ENCODE measurements at places on chromosomes 4 and X. TPM values are rescaled to one million over a fixed set of nuclear protein-coding genes. Genes with fewer than 3 reads are reported as not detected.

The C4orf50 gene
- 0.02 TPM for total RNA-seq

DNA sequence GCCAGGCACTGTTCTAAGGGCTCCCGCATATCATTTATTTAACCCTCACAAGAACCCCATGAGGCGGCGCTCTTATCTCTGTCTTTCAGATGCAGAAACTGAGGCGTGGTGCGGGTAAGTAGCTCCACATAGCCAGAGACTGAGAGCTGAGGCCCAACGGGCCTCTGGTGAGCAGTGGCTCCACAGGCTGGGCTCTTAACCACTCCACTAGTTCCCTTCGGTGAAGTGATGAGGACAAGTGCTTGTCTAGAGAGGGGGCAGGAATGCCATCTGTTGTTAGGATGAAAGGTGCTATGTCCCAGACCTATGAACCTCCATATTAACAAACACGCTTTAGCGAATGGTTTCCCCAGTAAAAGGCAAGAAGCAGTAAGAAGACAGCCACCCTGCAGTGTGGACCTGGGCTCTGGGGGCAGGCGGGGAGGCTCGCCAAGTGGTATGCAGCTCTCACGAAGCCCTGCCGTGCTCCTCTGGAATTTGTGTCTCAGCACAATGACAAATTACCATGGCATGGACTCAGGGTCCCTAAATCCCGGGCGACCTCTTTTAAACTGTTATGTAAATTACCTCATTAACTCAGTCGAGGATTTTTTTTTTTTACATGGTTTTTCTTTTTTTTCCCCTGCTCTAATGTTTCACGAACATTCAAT lies 20.9 kb upstream of the S100G start:
- peak overlapping the region; percentile 9 for H3K27ac ChIP-seq
- H3K36me3 ChIP-seq = peaks cover 16% of the 10 kb centered on the region
- no peaks in the 10 kb centered on the region for H3K27me3 ChIP-seq
- no peak overlapping the region for H3K4me3 ChIP-seq
- peaks cover 20% of the 10 kb centered on the region for H3K4me1 ChIP-seq

The UCP1 gene
- not detected for total RNA-seq

DNA sequence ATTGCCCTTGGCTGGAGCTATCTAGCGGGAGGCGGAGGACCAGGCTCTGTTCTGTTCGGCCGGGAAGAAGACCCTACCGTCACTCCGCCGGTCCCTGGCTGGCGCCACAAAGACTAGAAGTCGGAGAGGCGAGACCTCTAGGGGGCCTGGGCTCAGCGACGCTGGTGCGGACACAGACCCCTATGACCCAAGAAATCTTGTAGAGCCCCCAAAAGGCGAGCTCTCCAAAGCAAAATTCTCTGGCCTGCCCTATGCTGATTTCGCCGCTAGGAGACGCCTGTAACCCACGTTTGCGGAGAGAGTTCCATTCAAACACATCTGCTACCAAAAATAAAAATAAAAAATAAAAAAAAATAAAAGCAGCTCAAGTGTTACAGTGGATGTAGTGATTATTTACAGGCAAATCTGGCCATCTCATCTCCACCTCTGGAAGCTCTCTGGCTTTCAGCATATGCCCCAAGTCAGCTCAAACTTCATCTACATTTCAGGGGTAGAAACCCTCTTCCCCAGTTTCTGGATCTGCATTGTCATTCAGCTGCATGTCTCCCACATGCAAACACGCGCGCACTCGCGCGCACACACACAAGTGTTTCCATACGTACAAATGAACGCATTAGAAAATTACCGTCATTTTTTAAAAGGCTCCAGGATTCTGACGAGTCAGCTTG lies 2.4 kb upstream of the PCDH10 start:
- no peaks in the 10 kb centered on the region for H3K36me3 ChIP-seq
- H3K4me3 ChIP-seq = peak overlapping the region; percentile 89
- H3K27me3 ChIP-seq = peaks cover 59% of the 10 kb centered on the region
- peak overlapping the region; percentile 58 for H3K27ac ChIP-seq
- DNase-seq = peak; percentile 73

- H3K27ac ChIP-seq = no peak overlapping the region
- no peak for DNase-seq
- H3K4me3 ChIP-seq = no peak overlapping the region
- H3K36me3 ChIP-seq = peaks cover 8% of the 10 kb centered on the region
- peaks cover 4% of the 10 kb centered on the region for H3K27me3 ChIP-seq
These were observed 67.9 kb downstream of the GAB1 start for GRCh38 chr4:143404555-143404954.

GRCh38 chr4:88793475-88793874 lies 95.8 kb upstream of the NAP1L5 start:
- H3K27ac ChIP-seq = no peak overlapping the region
- H3K4me1 ChIP-seq = peaks cover 24% of the 10 kb centered on the region
- peaks cover 22% of the 10 kb centered on the region for H3K36me3 ChIP-seq
- H3K27me3 ChIP-seq = no peaks in the 10 kb centered on the region
- no peak for DNase-seq

DNA sequence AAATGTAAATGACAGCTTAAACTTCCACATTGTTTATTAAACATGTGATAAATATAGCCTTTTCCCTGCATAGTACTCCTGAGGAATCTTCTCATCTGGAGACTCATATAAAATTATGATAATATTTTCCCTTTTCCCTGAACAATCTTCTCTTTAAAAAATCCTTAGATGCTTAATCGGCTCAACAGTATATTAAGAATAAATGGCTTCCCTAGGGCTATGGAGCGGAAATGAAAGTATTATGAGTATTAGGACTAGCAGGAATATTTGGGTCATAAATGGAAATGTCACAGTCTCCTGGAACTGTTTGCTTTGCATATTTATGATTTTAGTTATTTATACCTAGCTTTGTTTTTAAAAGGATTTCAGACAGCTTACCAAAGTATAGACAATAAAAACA lies 200.7 kb upstream of the PDE5A start:
- no peak overlapping the region for H3K4me3 ChIP-seq
- H3K4me1 ChIP-seq = no peaks in the 10 kb centered on the region
- no peaks in the 10 kb centered on the region for H3K27me3 ChIP-seq
- no peaks in the 10 kb centered on the region for H3K36me3 ChIP-seq

DNA sequence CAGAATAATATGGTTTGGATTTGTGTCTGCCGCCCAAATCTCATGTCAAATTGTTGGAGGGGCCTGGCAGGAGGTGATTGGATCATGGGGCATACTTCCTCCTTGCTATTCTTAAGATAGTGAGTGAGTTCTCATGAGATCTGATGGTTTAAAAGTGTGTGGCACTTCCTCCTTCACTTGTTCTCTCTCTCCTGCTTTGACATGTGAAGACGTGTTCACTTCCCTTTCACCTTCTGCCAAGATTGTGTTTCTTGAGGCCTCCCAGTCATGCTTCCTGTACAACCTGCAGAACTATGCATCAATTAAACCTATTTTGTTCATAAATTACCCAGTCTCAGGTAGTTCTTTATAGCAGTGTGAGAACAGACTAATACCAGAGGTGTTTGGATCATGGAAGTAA lies 325.7 kb upstream of the GIMD1 start:
- H3K4me3 ChIP-seq = no peak overlapping the region
- no peaks in the 10 kb centered on the region for H3K27me3 ChIP-seq
- H3K27ac ChIP-seq = no peak overlapping the region
- no peaks in the 10 kb centered on the region for H3K4me1 ChIP-seq

GRCh38 chrX:39974270-39974669 lies 123.5 kb downstream of the BCOR start:
- H3K36me3 ChIP-seq = peaks cover 9% of the 10 kb centered on the region
- DNase-seq = no peak
- H3K27me3 ChIP-seq = no peaks in the 10 kb centered on the region
- no peak overlapping the region for H3K27ac ChIP-seq
- H3K4me3 ChIP-seq = no peak overlapping the region
- H3K4me1 ChIP-seq = peaks cover 17% of the 10 kb centered on the region

DNA sequence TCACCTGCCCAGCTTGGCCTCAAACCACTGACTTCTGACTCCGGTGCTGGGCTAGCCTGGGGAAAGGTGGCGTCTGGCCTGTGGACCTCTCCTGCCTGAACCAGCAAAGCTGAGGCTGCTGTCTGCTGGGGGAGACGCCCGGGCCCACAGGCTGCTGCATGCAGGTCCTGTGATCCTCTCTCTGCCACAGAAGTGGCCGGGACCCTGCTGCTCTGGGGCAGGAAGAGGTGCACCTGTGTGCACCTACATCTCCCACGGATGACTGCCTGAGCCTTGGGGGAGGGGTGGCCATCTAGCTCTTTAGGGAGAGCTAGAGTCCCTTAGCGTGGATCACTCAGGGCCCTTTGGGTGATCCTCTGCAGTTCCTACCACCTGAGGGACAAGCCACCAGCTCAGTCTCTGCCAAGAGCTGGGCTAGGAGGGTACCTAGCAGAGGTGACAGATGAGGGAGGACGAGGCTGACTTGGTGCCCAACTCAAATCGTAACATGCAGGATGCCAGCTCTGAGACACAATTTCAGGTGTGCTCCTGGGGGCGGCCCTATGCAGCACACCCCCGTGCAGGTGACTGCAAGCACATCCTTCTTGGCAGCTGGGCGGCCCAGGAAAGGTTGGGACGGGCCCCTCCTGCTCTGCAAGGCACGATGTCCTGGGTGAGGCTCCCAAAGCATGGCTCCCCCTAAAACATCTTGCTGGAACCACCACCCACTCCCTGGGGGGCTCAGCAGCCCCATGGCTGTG lies 22.5 kb downstream of the LETM1 start:
- H3K27ac ChIP-seq = no peak overlapping the region
- no peak for DNase-seq
- no peaks in the 10 kb centered on the region for H3K27me3 ChIP-seq
- peaks cover 30% of the 10 kb centered on the region for H3K36me3 ChIP-seq
- H3K4me3 ChIP-seq = no peak overlapping the region

- DNase-seq = no peak
- no peak overlapping the region for H3K4me3 ChIP-seq
- peaks cover 2% of the 10 kb centered on the region for H3K36me3 ChIP-seq
- no peaks in the 10 kb centered on the region for H3K27me3 ChIP-seq
- H3K27ac ChIP-seq = no peak overlapping the region
These were observed 7.5 kb downstream of the AMER1 start for GRCh38 chrX:64198036-64198435.

DNA sequence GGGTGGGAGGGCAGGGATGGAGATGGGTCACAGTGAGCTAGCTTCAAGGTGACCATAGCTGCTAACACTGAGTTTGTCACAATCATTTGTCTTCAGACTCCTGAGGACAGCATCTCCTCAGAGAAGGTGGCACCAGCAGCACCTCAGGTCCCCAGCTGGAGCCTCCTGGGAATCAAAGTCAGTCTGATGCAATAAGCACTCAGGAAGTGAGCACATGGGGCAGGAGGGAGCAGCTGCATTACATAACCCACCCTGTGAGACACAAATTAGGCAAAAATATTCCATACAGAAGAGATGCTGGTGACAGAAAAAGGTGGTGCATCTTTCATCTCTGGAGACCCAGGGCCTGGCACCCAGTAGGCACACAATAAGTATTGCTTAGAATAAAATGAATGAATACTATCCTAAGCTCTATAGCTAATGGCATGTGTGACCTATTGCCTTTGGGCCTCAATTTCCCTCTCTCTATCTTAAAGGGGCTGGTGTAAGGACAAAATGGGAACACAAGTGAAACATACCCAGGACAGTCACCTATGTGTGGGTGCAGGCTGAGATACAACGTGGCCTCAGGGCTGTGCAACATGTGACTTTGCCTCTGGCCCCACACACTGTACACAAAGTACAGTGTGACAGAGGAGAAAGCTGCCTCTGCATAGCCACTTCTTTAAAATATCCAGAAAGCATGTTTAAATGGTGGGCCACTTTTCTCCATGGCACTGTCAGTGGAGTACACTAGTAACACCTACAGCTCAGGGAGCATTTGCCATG lies 37.1 kb downstream of the SLC39A8 start:
- peak overlapping the region; percentile 36 for H3K27ac ChIP-seq
- no peaks in the 10 kb centered on the region for H3K36me3 ChIP-seq
- no peak for DNase-seq
- no peaks in the 10 kb centered on the region for H3K4me1 ChIP-seq
- H3K27me3 ChIP-seq = no peaks in the 10 kb centered on the region

GRCh38 chr4:91032725-91033445 lies 905.7 kb downstream of the CCSER1 start:
- H3K27ac ChIP-seq = no peak overlapping the region
- H3K4me3 ChIP-seq = no peak overlapping the region
- no peaks in the 10 kb centered on the region for H3K4me1 ChIP-seq
- H3K36me3 ChIP-seq = no peaks in the 10 kb centered on the region
- DNase-seq = no peak

GRCh38 chr4:119046263-119046662 lies 89.4 kb upstream of the MYOZ2 start:
- H3K27ac ChIP-seq = no peak overlapping the region
- no peaks in the 10 kb centered on the region for H3K27me3 ChIP-seq
- DNase-seq = no peak
- no peaks in the 10 kb centered on the region for H3K36me3 ChIP-seq

The PROM1 gene
- 60.8 TPM for total RNA-seq

DNA sequence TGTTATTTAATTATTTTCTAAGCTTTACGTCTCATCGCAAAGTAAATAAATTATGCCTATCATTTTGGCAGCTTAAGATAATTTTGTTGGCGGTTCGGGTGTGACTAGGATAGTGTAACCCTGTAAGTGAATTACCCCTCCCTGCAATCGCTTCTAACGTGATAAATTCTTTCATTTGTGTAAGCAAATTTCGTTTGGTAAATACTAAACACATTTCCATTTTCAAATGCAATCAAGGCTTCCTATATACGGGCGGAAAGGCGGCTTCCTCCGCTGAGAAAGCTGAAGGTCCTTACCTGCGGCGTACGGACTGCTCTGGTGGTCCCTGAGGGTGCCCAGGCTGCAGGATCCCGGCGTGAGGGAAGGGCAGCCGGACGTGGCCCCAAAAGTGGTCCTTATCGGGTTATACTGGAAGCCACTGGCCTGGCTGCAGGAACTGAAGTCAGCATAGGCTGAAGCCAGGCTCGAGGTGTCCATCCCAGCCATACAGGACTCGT lies 403 bp downstream of the PHOX2B start:
- H3K4me1 ChIP-seq = peaks cover 50% of the 10 kb centered on the region
- H3K27ac ChIP-seq = no peak overlapping the region
- no peak for DNase-seq

- no peak overlapping the region for H3K27ac ChIP-seq
- no peaks in the 10 kb centered on the region for H3K27me3 ChIP-seq
- H3K4me3 ChIP-seq = no peak overlapping the region
- peaks cover 9% of the 10 kb centered on the region for H3K4me1 ChIP-seq
- peaks cover 20% of the 10 kb centered on the region for H3K36me3 ChIP-seq
These were observed 9.1 kb downstream of the PAQR3 start for GRCh38 chr4:78930016-78930629.

- H3K4me3 ChIP-seq = no peak overlapping the region
- no peaks in the 10 kb centered on the region for H3K36me3 ChIP-seq
- peaks cover 11% of the 10 kb centered on the region for H3K4me1 ChIP-seq
- no peaks in the 10 kb centered on the region for H3K27me3 ChIP-seq
- DNase-seq = no peak
These were observed 63.7 kb upstream of the HHIP start for GRCh38 chr4:144582105-144582850.

DNA sequence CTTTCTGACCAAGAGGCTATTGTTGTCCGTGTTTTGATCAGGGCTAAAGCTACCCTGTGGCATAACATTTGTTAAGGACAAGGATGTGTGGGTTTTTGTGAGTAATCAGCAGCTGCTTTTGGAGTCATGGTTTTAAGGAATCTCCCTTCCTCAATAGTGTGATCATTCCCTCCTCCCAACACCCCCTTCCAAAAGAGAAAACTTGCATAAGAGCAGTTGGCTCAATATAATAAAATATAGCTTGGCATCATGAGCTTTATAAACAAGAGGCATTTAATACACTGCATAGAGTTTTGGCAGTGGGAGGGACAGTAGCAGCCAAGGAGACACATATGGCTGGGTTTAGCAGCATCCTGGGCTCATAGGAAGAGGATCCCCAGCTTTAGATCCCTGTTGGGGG lies 84.7 kb downstream of the NHS start:
- no peak overlapping the region for H3K27ac ChIP-seq
- H3K4me1 ChIP-seq = peaks cover 17% of the 10 kb centered on the region
- no peak overlapping the region for H3K4me3 ChIP-seq
- DNase-seq = no peak
- H3K36me3 ChIP-seq = no peaks in the 10 kb centered on the region

The LIMCH1 gene
- total RNA-seq = 15.1 TPM

Data from neural crest cell (in vitro differentiated cells).